Panc1 (cell line): ENCODE measurements at places on chromosomes 3 and 15.
A peak's percentile ranks its signal among the peaks of the same experiment; 100 is the strongest.

- no peak for DNase-seq
Measured at GRCh38 chr3:3053974-3054373, 56.2 kb downstream of the IL5RA start.

GRCh38 chr3:66037330-66037985 lies 1.3 kb downstream of the MAGI1 start:
- no peak for DNase-seq

- peak; percentile 2 for DNase-seq
Measured at GRCh38 chr3:94101860-94102259, 39.0 kb downstream of the NSUN3 start.

DNA sequence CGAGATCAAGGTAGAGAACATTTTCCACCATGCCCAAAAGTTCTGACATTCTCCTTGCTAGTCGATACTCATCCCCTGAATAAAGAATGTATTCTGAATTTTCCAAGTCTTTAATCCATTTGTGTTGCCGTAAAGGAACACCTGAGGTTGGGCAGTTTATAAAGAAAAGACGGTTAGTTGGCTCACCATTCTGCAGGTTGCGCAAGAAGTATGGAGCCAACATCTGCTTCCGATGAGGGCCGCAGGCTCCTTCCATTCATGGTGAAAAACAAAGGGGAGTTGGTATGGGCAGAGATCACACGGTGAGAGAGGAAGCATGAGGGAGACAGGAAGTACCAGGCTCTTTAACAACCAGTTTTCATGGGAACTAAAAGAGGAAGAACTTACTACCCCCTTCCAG lies 121.2 kb downstream of the DCLK3 start:
- DNase-seq, result no peak

DNA sequence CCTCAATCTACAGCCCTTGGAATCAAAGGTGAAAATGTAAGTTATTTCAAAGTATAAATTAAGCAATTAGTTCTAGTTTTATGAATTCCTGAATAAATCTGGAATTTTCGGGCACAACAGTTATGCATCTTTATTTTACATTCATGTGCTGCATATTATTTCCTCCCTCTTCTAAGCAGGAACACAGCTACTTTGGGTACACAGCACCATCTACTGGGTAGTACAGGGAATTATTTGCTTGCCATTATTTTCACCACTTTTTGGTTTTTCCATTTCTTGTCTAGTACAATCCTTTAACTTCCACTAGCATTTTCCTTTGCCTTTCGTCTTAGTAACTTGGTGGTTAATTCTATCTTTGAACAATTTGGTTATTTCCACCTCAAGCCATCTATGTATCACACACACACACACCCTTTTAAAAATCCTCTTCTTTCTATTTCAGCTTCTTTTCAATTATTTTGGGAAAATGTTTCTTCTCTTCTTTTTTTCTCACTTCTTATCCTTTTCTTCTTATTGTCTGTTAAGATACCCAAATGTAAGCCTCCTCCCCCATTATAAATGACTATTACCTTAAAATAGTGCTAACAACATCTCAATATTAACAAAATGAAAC lies 451.0 kb downstream of the MFSD1 start:
- DNase-seq, result peak; percentile 35

GRCh38 chr3:57755368-57755675 lies 787 bp upstream of the SLMAP start:
- no peak for DNase-seq

DNA sequence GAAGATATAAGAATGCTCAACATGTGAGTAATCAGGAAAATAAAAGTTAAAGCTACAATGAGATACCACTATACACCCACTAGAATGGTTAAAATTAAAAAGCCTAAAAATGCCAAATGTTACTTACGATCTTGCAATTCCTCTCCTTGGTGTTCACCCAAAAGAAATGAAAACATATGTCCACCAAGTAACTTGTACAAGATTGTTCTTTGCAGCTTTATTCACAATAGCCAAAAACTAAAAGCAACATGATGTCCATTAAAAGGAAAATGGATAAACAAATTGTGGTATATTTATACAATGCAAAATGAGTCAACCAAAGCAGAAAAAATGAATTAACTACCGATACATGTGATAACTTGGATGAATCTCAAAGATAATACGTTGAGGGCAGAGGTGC lies 301.6 kb upstream of the THBS1 start:
- no peak for DNase-seq

GRCh38 chr15:90131848-90132247 lies 29.6 kb upstream of the IDH2 start:
- no peak for DNase-seq

GRCh38 chr3:43410592-43410991 lies 124.3 kb downstream of the SNRK start:
- no peak for DNase-seq

- DNase-seq, result no peak
Measured at GRCh38 chr3:59451800-59452746, 402.2 kb upstream of the CFAP20DC start.

DNA sequence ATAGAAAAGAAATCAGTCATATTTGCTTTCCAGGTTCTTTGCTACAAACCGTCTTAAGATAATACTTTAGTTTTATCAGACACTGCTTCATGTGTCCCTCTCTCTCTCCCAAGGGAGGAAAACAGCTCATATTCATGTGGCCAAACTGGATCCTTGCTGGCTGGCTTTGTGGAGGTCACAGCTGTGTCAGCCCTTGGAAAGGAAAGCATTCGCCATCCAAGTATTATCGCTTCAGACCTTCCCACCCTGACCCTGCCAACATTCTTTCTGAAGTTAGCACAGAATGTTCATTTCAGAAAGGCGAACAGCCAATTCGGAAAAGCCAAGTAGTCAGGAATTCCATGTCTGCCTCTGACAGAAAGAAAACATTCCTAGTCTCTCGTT lies 213.6 kb downstream of the FEZF2 start:
- no peak for DNase-seq

DNA sequence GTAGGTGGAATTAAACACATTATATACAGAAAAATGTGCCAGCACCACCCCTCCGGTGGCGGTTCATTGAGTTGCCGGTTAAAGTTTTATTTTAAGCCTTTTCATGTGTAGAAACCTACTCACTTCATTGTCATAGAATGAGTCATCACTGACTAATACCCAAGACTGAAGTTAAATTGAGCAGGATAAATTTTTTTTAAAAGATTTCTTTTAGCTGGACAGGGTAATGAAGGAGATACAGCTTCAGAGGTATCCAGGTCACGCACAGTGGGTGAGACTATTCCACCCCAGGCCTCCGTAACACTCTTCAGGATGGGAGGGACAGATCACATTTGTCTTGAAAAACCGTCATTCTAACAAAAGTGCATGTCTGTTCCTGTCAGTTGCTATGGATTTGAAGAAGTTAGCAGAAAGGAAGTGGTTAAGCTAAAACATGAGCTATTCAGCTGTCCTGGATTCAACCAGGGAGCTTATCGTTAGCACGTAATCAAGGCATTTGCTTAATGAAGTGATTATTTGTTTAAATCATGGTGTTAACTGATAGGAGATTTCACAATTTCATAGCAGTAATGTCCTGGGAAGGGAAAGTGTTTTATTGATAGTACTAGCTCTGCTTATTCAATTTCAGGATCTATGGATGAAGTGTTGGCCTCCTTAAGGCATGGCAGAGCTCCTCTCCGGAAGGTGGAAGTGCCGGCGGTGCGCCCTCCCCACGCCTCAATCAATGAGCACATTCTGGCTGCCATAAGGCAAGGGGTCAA lies 23.4 kb downstream of the WHAMM start:
- peak; percentile 71 for DNase-seq

DNA sequence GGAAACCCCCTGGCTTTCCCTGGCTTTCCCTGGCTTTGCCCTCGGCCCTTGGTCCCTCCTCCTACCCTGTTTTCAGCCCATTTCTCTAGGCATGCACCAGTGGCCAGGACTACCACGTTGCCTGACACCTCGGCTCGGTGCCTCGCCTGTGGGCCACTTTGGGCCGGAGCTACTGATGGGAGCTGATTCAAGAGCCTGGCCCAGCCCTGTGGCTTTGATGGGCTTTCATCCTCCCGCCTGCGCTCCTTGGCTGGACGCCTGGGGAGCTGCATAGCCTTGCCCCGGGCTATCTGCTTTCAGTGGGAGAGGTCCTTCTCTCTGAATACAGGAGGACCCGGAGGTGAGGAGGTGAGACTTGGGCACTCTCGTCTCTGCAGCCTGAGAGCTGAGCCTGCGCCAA lies 192.7 kb upstream of the HES1 start:
- DNase-seq, result no peak

DNA sequence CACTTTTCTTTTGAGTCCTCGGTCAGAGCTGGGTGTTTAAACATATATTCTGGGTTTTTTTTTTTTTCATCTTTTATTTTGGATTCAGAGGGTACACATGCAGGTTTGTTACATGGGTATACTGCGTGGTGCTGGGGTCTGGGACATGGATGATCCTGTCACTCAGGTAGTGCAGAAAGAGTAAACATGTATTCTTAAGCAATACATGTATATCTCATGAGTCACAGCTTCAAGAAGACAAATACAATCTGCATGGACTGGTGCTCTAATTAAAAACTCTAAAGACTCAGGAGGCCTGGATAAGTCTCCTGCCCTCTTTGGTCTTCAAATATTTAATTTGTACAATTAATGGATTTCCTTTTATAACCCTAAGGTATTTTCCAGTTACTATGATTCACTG lies 50.6 kb upstream of the PHLDB2 start:
- DNase-seq, result no peak

DNA sequence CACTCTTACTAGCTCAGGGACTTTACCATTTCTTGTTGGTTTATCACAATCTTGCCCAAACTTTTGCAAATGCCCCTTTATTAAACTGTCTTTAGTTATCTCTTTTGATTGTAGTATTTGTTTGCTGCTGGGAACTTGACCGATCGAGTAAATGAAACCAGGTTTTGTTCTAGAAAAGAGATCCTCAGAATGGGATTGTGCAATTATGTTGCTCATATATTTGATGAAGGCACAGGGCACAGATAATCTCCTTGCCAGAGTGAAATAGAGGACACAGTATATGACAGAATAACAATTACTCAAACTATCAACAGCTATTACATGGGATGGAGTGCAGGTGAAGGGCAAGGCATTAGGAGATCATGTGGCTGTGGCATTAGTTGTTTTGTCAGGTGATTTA lies 216.6 kb upstream of the RASGRP1 start:
- DNase-seq, result no peak

DNA sequence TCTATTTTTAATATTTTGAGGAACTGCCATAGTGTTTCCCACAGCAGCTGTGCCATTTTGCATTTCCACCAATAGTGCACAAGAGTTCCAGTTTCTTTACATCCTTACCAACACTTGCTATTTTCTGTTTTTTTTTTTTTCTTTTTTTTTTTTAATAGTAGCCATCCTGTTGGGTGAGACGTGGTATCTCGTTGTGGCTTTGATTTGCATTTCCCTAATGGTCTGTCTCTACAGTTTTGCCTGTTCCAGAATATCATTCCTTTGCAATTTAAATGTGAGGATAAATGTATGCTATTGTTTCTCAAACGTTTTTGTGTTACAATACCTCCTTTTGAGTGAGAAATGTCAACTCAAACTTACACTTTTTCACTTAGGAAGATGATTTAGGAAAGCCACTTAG lies 22.4 kb downstream of the RCN2 start:
- no peak for DNase-seq

DNA sequence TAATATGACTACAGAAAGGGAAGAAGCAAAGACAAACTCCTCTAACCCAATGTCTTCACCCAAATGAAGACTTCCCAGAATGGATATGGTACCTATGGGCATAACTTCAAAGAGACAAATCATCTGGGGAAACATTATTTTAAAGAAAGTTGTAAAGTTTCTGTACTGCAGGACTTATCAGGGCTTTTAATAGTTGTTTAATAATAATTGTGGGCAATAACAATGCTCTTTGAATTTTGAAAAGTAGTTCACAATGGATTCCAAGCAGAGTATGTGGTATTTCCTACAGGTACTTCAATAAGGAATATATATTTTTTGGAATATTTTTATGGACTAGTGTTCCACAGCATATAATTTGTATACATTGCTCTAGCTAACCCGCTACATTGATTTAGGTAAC lies 503.1 kb downstream of the MCTP2 start:
- no peak for DNase-seq

DNA sequence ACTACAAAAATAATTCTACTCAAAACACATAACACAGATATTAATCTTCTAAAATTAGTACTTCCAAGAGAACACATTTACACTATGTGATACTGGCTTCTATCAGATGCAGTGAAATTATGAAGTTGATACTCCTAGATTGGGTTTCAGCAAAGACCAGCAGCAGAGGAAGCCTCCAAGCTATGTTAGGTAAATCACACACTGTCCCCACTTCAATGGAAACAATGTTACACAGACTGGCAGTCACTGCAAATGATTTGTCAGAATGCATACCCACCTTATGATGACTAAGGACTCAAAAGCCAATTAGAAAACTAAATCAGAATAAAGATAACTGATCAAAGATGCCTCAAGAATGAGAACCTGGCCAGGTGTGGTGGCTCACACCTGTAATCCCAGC lies 90.1 kb upstream of the MYO5C start:
- DNase-seq, result no peak

GRCh38 chr15:40413036-40413435 lies 7.4 kb downstream of the IVD start:
- no peak for DNase-seq

DNA sequence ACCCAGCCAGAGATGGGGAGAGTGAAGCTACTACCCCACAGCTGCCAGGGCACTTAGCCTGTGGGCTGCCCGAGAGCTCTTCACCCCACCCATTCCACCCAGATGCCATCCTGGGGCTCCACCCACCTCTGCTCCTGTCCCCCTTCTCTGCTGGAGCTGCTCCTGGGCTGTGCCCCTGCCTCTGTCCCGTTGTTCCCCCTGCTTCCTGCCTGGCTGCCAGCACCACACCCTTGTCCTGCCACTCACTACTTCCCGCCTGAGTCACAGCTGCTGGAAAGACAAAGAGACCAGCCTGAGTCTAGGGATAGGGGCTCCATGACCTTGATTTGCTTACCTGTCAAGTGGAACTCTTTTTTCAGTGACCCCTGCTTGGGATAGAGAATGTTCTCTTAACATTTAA lies 12.4 kb downstream of the GNAI2 start:
- no peak for DNase-seq

- DNase-seq, result no peak
Measured at GRCh38 chr3:192068464-192069254, 607.7 kb downstream of the PYDC2 start.

- no peak for DNase-seq
Measured at GRCh38 chr15:92805080-92805690, 94.9 kb upstream of the CHD2 start.

- no peak for DNase-seq
Measured at GRCh38 chr3:140152851-140153639, 218.1 kb downstream of the CLSTN2 start.

DNA sequence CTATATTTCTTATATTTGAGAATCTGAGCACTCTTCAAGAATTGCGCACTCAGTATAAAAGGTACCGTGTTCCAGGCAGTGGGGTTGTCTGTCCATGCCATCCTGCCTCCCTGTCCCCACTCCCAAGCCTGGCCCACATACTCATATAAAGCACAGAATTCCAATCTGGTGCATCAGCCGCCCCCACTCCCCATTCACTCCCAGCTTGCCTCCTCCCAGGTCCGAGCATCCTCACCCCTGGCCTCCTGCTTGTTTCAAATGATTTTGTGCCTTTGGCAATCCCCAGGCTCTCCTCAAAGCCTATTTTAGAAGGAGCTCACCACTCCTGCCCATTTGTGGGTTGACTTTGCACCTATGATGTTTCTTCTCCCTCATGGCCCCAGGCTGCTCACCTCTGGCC lies 22.2 kb upstream of the IGF1R start:
- DNase-seq, result no peak
